ENCODE measurements at places on chromosomes 4 and X.

DNA sequence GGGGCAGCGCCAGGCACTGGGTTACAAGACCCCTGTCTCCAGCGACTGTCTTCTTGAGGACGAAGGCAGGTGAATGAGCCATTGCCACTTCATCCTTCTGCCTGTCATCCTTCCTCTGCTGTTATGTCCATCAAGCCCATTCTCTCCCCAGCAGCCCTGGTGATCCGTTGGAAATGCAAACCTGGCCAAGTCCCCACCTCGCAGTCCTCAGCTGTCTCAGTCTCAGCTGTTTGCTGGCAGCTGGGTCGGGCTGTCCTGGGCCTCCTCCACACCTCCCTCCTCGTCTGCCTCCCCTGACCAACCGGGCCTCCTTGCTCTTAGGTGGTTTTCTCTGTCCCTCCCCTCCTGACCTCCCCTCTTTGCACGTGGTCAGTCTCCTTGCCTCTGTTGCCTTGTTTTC, 38.0 kb downstream of the PTTG2 start:
- no peak for DNase-seq

GRCh38 chr4:26871611-26872010, 11.0 kb downstream of the STIM2 start:
- no peak for DNase-seq

DNA sequence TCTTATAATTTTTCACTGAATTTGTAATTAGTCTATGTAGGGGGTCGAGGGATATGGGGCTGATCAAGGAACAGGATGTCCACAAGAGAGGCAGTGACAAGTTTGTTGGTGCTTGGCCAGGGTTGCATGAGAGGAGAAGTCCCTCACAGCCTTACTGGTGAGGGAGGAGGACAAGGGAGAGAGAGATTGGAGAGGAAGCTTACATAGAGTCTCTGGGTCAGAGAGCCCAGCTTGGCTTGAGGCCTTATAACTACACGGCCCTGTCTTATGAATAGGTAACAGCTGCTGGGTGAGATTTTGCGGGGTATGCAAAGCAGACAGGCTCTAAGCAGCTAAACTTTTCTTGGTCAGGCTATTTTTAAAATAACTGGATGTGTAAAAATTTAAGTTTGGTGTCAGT, 37.9 kb upstream of the OTUD4 start:
- no peak for DNase-seq

DNA sequence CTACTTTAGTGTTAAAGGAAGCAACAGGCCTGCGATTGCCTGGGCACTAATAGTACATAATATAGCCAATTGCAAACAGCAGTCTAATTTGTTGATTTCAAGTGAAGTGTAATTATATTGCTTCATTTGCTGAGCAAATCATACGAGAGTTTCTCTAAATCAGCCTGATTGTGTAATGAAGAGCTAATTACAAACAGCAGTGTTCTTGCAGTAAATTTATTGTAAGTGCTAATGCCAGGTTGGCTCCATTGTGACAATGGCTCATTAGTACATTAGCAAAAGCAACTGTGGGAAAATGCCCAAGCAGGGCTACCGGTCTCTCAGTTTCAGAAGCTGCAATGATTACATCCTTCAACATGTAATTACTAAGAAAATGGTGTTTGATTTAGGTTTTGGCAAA, 591.5 kb downstream of the GALNTL6 start:
- no peak for DNase-seq

- no peak for DNase-seq
These were observed 19.0 kb upstream of the IRAK1 start for GRCh38 chrX:154038656-154039055.

DNA sequence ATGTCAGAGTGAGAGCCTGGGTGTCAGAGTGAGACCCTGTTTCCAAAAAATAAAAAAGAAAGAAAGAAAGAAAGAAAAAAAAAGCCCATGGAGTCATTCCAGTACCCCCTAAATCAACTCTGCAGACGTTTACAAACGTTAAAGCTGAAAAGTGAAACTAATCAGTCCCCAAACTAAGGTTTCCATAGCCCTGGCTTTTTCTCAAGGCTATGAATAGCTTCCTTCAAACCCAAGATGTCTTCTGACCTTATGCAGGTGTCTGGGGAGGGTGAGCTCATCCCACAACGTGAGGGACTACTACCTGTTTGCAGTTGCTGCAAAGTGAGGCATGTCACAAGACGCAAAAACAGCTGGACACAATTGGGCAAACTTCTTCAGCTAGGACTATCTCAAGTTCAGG, 144.0 kb downstream of the SH3KBP1 start:
- DNase-seq = no peak

GRCh38 chr4:152864361-152864760, 71.8 kb upstream of the FHDC1 start:
- DNase-seq = no peak

DNA sequence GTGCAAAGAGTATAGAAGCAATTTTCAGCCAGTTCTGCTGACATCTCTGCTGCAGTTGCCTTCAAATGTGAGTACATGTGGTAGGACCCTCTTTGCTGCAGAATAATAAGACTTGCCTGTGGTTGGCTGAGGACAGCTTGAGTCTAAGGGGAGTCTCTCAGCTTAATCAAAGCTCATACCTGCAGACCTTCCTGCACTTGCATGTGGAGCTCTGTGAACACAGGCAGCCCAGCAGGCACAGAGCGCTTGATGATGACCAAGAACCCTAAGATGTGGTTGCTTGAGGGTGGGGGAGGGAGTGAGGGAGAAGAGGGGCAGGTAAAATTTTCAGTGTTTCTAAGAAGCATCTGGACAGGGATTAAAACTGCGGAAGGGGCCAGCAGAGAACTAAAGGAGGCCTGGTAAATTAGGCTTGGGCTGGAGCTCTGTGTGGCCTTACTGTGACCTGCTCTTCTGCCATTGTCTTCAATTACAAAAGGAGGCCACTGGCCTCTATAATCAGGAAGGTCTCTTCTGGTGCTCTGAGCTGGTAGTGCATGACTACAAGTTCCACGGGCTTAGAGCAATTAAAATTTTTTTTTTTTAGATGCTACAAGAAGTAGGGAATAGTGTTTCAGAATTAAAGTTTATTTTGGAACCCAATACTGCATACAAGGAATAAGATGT, 59.9 kb upstream of the CHRNA9 start:
- DNase-seq = no peak

Data from stimulated activated CD4-positive, alpha-beta T cell treated with anti-CD3 and anti-CD28 coated beads, Interleukin-4, amount 100 ng/mL, for 48 hours (primary cell).